ENCODE measurements at places on chromosomes 1 and 21.

- DNase-seq: no peak
Observed at GRCh38 chr1:246947255-246947654, 15.5 kb upstream of the AHCTF1 start.

DNA sequence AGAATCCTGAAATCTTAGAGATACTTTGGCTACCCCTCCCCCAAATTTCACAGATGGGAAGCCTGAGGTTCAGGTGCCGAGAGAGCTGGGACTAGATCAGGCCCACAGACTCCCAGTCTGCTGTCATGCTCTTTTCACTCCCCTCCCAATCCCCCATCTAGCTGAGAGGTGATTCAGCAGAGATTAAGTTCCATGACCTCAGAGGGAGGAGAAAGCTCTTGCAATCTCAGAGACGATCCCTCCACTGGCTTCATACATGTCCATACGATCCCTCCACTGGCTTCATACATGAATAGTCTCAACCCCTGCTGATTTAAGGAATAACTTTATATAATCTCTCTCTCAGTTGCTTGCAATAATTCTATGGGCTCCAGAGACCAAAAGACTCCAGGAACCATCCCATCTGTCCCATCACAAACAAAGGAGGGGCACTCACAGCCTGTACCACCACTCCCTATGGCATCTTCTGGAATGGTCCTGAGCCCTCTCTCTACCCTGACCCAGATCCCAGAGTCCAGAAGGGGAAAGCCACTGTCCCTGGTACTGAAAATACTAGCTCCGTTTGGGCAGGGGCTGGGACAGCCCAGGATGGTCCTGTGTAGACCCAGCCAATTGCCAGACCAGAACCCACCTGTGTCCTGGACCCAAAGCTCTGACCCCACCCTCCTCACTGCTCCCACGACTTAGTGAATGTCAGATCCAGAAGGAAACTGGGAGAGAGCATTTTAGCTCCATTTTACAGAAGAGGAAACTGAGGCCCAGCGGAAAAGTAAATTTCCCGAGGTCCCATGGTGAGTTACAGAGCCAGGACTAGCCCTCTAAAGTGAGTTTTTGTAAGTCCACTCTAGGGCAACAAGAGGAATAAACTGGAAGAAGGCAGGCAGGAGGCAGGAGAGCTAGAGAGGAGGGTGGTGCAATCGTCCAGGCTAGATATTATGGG is 27.1 kb downstream of the RIMS3 start:
- DNase-seq: no peak

GRCh38 chr1:96559181-96559580 is 162.4 kb upstream of the PTBP2 start:
- DNase-seq: no peak

- DNase-seq: no peak
Observed at GRCh38 chr1:60657926-60658325, 424.4 kb upstream of the NFIA start.

DNA sequence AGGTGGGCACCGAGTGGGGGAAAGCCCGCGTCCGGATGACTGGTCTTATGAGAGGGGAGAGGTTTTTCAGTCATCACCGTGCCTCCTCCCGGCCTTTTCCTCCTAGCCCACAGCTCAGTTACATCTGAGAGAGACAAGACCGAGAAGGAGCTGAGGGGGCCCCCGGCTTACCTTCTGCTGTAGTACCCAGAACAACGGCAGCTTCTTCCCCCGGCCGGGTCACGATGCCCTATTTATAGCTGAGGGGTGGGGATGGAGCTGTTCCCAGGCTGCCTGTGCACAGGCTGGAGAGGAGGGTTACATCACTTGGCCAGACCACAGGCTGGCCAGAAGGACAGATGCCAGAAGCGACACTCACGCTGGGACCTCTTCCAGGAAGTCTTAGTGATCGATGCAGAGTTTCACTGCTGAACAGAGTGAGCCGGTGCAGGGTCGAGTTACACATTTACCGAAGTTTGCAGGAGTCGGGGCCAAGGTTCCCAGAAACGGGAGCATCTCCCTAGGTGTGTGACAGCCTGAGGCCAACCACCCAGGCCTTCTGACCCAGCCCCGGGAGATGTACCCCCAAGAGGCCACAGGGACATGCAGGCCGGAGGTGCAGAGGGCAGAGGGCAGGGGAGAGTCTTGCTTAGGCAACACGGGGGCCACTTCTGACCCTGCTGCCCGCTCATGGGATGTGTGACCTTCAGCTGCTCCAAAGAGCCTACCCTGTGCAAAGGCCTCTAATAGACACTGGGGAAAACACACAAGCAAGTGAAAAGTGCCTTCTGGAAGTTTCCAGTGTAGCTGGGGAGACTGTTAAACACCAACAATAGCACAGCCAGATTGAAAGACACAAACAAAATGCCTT is at the start of gene AGT:
Gene AGT (minus strand): TSS at position 208 of the 850 bp plus-strand sequence. CDS start 3,299 bp downstream, outside the sequence.
- DNase-seq: peak; percentile 85

DNA sequence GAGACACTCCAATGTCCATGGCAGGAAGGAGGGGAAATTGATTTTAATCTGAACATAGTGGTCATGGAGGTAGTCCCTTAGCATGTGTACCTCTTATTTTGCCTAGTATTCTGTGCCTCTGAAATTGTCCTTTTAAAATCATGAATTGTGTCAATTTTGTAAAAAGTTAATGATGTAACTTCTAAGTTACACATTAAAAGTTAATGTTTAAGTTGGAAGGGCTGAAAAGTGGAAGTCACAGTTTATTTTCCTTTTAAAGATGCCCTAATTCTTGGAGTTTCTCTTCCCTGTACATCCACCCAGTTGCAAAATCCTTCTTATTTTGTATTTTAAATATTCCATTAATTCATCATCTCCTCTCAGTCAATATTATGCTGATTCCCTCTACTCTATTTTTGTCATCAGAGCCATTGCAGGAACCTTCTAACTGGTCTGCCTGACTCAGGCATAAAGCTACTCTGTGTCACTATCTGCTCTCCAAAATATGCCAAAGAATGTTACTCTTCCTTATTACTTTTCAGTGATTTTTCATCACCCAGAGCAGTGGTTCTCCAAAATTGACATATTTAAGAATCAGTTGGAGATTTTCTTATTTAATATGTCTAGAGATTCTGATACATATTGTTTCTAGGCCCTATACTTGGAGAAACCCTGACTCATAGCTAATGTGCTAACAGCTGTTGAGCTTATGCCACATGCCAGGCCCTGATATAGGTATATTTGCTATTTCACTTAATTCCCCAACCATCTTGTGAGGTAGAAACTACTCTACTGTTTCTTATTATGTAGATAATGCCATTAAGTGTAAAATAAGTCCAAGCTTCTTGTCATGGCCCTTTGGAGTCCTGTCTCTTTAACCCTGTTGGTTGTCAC is 5.1 kb downstream of the HOOK1 start:
- DNase-seq: no peak

- no peak for DNase-seq
Observed at GRCh38 chr1:23577056-23578004, 18.0 kb upstream of the ID3 start.

- peak; percentile 19 for DNase-seq
Observed at GRCh38 chr1:115179397-115180079, 90.2 kb upstream of the TSPAN2 start.

DNA sequence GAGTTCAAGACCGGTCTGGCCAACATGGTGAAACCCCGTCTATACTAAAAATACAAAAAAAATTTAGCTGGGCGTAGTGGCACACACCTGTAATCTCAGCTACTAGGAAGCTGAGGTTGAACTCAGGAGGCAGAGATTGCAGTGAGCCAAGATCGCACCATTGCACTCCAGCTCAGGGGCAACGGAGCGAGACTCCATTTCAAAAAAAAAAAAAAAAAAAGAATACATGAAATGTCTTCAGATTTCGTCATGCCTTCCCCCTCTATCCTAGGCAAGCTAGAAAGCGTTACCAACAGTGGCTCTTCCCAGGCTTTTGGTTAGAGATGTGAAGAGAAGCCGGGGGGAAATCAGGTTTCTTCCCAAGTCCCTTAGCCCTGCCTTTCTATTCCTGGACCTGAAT is 3.6 kb downstream of the TFF1 start:
- no peak for DNase-seq

DNA sequence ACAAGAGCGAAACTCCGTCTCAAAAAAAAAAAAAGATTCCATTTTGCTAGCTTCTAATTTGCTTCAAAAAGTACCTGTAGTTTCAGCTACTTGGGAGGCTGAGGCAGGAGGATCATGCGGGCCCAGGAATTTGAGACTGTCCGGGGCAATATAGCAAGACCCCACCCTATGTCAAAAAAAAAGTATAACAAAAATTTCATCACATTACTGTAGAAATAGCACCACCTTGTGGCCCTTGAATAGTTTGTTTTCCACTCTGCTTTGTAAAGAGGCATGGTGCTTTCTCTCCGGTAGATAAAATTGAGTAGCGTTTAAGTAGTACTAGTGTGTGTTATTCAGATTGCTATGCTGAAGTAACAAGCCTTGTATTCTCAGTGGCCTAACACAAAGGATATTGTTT is 18.2 kb upstream of the MSTO1 start:
- no peak for DNase-seq

DNA sequence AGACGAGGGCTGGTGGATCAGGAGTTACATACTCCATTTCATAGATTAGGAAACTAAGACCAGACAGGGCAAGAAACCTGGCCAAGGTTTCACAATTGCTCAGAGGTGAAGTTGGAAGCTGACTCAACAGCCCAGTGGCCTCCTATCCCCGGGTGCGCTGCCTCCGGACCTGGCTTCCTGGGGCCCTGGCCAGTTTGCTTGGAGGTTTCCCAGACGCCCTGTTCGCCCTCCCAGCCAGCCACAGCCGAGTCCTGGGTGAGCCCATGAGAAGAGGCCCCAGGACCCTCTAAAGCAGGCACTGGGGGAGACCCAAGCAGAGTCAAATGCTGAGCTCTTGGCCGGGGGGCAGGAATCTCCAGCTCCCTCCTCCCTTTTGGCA is 180.1 kb downstream of the ZBTB18 start:
- no peak for DNase-seq

DNA sequence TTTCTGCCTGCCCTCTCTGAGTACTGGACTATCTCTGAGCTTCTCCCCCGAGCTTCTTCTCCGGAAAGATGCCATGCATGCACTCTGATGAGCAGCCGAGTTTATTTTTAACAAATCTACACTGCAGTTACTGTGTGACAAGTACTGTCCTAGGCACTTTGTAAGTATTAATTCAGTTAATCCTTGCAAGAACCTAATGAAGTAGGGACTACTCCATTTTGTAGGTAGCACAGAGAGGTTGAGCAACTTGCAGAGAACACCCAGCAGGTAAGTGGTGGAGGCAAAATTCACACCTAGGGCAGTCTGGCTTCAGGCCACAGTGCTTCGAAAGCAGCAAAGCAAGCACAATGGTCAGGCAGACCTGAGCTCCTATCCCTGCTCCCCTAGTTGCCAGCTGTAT is 3.8 kb upstream of the TAL1 start:
- no peak for DNase-seq

All from right lobe of liver (tissue), 6 donors.